ENCODE measurements at places on chromosomes 6 and 20.

GRCh38 chr20:35992713-35993335 lies 24.4 kb downstream of the CNBD2 start:
- no peak for DNase-seq

DNA sequence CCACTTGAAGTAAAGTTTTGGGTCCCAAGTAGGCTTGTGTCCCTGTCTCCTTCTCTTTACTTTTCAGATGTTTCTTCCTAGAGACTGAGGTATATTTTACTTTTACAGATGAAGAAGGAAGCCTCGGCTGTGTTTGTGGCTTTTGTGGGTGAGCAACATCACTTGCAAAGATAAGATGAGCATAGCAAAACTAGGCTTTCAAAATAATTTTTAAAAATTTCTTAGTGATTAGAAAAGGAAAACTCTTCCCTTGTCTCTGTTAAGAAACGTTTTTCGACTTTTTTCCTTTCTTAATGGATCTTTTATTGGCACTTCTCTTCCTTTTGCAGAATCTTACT lies 7.6 kb downstream of the PTPN1 start:
- no peak for DNase-seq

GRCh38 chr6:53005663-53006250 lies 10.7 kb upstream of the GSTA4 start:
- DNase-seq: no peak

DNA sequence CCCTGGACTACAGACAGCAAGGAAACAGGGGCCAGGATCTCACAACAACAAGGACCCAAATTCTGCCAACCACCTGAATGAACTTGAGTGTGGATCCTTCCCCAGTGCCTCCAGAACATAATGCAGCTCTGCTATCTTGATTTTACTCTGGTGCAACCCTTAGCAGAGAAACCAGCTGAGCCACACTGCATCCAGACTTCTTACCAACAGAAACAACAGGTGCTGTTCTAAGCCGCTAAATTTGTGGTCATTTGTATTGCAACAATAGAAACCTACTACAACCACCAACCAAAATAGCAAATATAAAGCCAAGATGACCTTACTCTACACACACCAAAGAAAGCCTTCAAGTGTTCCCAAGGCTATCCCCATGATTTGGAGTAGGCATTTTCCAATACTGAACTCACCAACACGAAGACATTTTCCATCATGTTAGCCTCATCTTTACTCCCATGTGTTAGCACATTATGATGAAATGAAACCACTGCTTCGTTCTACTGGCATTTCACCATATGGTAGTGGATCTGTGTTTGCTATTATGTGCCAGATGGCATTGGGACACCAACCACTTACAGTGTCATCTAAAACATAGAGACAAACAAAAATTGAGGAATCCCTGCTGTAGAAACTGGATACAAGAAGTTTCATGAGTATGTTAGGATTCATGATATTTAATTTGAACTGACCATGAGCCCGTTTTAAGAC lies 249.8 kb upstream of the ID4 start:
- DNase-seq: no peak

- no peak for DNase-seq
Measured at GRCh38 chr6:90983462-90983861, 396.6 kb upstream of the MAP3K7 start.

DNA sequence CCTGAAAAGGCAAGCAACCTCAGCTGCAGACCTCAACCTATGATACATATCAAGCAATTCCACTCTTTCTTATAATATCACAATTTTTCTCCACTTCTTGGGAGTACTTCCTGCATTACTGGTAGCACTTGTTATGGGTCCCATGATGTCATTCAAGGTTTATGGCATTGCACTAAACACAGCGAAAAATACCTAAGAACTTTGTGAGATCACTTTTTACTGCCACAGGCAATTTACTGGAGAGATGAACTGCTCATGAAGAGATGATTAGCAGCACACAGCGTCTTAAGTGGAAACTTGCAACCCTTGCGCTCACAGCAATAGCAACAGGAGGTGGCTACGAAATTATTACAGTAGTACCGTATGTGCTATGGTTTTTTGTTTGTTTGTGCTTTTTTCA lies 19.3 kb upstream of the RIMS4 start:
- no peak for DNase-seq

- no peak for DNase-seq
Measured at GRCh38 chr20:59683181-59683580, 78.8 kb downstream of the PHACTR3 start.

GRCh38 chr6:145801021-145801420 lies 13.6 kb downstream of the FBXO30 start:
- DNase-seq: no peak

DNA sequence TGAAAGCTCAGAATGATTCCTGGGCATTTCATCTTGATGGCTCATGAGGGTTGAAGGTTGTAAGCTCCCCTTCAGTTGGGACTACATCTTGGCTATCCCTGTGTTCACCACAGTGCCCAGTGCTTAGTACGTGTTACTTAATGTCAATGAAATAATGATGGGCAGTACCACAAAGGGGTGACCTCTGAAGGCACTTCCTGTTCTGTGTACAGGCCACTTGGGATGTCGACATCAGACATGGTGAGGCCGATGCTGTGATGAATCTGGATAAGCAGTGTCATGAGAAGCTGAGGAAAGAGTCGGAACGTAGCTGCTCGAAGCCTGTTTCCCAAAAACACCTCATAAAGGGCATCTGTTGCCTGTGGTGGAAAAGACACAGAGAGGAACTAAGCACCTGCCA lies 27.6 kb upstream of the RBL1 start:
- DNase-seq: no peak

DNA sequence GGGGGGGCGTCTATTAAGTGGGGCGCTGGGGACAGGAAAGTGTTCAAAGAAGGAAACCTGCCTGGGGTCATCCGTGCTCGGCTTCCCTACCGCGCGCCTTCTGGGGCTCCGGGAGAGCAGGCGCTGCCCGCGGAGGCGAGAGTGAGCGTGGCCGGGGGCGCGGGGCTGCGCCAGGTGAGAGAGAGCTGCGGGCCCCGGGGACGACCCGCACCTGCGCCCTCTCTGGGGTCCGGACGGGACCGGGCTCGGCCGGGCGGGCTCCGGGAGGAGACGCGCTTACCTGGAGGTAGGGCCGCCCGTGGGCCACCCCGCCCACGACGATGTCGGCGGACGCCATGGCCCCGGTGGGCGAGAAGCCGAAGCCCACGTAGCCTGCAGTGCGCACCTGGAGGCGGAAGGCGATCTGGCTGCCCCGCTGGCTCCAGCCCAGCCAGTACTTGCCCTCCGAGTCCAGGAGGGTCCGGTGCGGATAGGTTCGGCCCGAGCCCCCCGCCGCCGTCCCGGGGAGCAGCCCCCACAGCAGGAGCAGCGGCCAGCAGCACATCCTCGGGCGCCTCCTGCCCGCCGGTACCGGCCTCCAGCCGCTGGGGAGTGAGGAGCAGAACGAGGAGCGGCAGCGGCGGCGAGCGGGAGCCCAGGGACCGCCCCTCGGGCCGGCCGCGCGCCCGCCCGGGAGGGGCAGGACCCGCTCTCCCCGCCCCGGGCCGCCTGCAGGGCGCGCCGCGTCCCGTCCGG lies at the start of gene MOXD1:
MOXD1 (minus strand) TSS at position 593 of the 735 bp plus-strand sequence; CDS start at position 544, 49 bp downstream.
- DNase-seq: no peak

- no peak for DNase-seq
Measured at GRCh38 chr20:20412750-20413149, 44.8 kb downstream of the INSM1 start.

DNA sequence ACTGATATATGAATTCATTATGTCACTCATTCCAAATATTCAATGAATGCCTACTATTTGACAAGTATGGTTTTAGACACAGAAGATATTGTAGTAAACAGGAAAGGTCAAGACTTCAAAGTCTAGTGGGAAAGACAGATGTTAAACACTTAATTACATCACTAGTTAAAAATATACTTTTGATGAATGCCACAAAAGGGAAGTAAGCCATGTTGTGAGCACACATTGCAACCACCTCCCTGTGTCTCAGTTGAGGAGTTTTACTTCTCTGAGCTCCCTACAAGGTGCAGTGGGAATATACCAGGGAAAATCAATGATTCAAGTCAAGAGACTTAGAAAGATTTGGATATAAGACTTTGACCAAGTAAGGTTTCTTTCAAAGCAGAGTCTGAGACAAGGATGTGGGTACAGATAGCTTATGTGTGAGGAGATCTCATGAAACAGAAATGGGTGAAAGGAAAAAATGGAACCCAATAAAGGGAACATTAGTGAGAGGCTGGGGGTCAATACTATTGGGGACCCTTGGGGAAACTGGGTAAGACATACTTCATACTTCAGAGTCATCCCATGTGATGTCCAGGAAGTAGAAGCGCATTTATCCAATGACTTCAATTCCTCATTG lies 503.7 kb downstream of the KIF16B start:
- no peak for DNase-seq

DNA sequence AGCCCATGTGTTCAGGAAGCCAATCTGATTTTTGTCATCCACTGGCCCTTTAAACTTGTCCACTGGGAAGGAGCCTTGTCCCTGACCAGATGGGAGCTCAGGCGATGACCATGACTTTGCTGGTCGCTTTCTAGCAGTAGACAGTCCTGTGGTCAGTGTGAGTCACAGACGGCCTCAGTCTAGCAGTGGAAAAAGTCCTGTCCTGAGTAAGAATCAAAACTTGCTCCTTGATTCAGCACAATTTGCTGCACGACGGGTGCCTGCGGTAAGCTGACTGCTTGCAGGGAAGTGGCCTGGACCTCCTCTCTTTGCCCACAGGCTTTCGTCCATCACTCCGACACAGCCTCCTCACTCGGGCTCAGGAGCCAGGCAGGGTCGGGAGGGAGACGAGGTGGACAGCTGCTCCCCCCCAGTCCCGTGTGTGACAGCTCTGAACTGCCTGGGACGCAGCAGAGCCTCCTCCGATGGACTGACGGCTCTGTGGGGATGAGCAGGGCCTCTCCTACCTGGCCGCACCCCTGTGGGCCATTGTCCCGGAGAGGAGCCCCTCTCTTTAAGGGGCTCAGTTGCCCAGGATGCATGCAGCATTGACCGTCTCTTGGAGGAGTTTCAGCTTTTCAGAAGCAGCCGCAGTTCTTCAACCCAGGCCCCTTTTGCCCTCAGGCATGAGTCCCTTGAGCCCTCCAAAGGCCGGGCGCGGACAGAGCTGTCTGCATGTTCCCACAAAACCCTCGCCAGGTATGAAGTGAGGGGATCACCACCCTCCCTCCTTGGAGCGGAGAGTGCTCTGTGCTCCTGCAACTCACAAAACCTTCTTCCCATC lies 209.2 kb downstream of the ANKRD60 start:
- no peak for DNase-seq

GRCh38 chr6:7201732-7202541 lies 94.2 kb downstream of the RREB1 start:
- DNase-seq: no peak

GRCh38 chr6:2839195-2839981 lies 2.3 kb downstream of the SERPINB1 start:
- no peak for DNase-seq

DNA sequence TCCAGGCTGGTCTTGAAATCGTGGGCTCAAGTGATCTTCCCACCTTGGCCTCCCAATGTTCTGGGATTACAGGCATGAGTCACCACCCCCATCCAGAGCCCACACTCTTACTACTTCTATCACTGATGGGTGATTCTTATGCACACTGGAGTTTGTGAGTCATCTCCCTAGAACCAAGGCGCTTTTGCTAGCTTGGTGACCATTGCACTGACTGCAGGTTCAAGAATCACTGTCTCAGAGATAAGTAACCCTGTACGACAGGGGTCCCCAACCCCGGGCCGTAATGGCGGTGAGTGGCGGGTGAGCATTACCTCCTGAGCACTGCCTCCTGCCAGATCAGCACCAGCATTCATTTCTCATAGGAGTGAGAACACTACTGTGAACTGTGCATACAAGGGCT lies 118.8 kb downstream of the MAP3K7 start:
- DNase-seq: no peak

DNA sequence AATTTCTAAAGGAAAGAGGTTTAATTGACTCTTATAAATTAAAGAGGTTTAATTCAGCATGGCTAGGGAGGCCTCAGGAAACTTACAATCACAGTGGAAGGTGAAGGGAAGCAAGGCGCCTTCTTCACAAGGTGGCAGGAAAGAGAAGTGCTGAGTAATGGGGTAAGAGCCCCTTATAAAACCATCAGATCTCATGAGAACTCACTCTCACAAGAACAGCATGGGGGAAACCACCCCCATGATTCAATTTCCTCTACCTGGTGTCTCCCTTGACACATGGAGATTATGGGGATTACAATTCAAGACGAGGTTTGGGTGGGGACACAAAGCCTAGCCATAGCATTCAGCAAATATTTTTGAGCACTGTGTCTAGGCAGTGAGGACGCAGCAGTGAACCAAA lies 3.9 kb upstream of the IPCEF1 start:
- no peak for DNase-seq

- no peak for DNase-seq
Measured at GRCh38 chr6:38307740-38308139, 332.0 kb downstream of the BTBD9 start.

DNA sequence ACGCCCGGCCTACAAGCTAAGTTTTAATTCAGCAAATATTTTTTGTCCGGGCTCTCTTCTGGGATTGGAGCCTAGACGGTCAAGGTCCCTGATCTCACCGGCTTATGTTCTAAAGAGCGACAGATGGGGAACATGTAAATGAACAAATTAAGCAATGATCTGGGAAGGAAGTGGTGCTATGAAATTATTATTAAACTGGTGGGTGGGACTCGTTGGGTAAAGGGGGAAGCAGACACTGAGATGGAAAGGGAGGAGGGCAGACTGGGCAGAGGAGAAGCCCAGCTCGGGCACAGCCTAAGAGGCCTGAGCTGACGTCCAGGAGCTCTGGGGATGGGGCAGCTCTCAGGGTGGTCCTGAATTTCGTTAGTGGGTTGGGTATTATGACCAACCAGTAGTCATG lies 81.8 kb upstream of the AGPAT4 start:
- DNase-seq: no peak
